ENCODE measurements at places on chromosomes 7 and 10. TPM values are rescaled to one million over a fixed set of nuclear protein-coding genes. Genes with fewer than 3 reads are reported as not detected.

- no peak for DNase-seq
Observed at GRCh38 chr7:101631224-101631714, 2.2 kb upstream of the MYL10 start.

- DNase-seq: no peak
Observed at GRCh38 chr10:32332299-32332750, 14.6 kb downstream of the EPC1 start.

CHN2 gene
- total RNA-seq: 7.6 TPM

DNA sequence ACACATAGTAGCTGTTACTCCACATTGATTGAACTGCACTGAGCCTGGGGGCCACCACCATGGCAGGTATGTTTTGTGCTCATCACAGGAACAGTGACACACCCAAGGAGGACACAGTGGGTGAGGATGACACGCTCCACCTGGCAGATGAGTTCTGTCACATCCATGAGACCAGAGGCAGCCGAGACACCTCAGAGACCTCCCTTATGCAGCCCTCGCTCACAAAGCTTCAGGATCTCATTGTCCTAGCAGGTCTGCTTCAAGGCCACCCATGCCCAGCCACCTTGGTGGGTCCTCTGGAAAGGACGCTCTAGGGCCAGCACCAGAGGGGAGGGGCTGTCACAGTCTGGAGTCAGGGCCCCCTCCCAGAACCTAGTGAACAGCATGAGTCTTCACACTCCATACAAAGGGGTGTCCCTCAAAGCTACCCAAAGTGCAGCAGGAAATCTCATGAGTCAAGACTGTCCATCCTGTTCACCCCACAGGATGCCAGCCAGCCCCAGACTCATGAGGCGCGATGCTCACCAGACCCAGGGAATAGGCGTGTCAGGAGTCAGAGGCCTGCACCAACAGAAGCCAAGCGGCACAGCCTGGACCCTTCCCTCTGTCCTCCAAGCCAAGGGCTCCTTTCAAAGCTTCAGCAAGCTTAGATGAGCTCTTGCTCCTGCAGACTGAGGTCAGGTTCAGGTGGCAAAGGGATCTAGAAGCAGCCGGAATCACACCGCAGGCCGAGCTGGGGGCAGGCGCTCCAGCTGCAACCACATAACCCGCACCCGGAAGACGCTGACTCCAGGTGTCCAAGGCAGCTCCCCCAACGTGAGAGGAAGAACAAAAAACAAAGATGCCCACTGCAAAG is 9.6 kb downstream of the FAM53B start:
- no peak for DNase-seq

DNA sequence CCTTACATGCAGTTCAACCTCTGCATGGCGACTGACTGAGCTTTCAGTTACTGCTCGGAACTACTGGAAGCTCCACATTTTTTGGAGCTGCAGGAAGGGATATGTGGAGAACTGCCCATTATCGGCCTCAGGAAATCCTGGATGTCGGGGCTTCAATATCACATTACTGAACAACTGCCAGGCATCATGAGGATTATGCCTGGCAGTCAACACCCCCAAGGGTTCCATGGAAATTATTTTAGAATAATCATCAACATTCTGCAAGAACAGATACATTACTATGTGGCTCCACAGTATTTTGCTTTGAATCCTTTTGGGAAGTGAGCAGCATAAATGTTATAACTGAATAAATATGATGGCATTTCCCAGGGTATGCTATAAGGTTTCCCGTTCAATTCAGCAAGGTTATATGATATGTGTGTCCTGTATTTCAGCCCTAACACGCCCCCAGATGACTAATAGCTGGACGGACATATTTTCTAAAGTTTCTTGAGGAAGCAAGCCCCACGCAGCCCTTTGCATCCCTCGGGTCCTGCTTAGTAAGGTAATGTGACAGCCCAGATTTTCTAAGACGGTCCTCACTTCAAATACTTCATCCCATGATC is 53.0 kb upstream of the OPALIN start:
- DNase-seq: no peak

DNA sequence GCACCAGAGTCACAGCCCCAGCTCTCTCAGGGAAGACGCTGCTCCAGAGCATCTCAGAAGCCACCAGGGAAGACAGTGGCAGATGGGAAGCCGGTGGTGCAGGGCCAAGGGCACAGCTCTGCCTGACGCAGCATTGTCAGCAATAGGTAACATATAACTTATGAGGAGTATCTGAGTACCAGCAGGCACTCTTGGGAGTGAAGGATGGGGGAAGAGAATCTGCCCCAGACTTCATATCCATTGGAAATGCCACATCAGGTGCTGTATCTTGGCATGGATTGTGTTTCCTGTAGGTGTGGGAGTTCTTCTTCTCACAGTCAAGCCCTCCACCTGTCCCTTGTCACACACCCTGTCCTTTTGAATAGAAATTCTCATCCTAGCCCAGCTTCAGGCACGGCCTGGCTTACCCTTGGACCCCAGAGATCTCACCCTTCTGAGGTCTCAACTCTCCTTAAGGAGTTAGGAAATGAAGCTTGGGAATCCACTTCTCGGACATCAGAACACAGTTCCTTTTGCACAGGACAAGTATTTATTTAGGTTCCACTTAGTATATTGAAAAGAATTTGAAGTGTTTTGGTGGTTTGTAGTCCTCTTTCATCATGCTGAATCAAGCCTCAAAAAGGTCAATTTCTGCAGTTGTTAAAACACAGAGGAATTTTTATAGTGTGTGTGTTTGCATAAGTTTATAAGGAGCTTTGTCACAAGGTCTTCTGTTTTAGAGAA is 9.9 kb downstream of the EPDR1 start:
- DNase-seq: no peak

ASZ1 gene
- total RNA-seq: not detected

- peak; percentile 87 for DNase-seq
Observed at GRCh38 chr10:70481831-70482530, 3.4 kb downstream of the PALD1 start.

DNA sequence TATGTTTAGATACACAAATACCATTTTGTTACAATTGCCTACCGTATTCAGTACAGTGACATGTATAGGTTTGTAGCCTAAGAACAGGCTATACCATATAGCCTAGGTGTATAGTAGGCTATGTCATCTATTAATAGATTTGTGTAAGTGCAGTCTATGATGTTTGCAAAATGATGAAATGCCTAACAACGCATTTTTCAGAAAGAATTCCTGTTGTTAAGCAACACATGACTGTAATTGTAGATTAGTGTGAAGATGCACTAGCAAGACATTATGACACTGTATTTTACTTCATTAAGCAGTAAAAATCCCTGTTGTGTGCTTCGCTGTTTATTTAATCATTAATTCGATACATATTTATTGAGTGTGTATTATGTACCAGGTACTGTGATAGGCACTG is 446.0 kb downstream of the SUGCT start:
- no peak for DNase-seq

DNA sequence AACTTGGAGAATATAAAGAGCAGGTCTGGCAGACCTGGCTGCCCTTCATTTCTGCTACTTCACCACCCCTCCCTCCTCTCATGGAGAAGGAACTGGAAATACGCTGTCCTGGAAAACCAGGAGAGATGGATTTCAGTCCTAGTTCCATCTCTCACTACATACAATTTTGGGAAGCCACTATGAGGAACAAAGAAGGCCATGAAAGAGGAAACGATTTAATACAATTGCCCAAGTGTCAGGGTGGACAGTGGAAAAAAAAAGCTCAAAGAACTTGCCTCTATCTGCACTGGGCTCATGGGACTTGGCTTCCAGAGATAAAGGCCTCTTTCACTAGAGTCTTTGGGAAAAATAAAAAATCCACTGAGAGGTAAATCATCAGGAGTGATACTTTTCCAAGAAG is 561.7 kb downstream of the KCNMA1 start:
- DNase-seq: no peak

Data from aorta (tissue), 5 donors.